ENCODE measurements at places on chromosomes 7 and 10.

GRCh38 chr10:103458720-103459119, at the start of gene CALHM1:
Gene CALHM1, minus strand, starts transcription at chr10:103458900. Its CDS starts 149 bp downstream, at chr10:103458751.
- no peak for DNase-seq

DNA sequence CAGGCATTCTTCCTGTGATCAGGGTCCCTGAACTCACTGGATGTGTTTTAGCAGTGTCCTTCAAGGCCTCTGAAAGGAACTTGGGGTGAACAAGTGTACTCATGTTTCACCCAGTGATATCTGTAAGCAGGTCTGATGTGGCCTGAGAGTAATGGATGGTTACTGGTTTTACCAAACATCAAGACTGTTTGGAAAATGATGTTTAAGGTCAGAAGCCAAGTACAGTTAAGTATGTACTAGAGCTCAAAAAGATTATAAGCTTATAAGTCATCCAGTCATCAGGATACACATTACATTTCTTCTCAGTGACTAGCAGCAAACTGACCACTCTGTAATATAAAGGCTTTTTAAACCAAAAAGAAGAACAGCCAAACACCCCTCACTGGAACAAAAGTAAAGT, 79.8 kb upstream of the PTN start:
- no peak for DNase-seq

GRCh38 chr7:29562307-29562706, 1.3 kb upstream of the PRR15 start:
- DNase-seq, result no peak

GRCh38 chr10:22980822-22981221, 53.0 kb downstream of the ARMC3 start:
- no peak for DNase-seq

DNA sequence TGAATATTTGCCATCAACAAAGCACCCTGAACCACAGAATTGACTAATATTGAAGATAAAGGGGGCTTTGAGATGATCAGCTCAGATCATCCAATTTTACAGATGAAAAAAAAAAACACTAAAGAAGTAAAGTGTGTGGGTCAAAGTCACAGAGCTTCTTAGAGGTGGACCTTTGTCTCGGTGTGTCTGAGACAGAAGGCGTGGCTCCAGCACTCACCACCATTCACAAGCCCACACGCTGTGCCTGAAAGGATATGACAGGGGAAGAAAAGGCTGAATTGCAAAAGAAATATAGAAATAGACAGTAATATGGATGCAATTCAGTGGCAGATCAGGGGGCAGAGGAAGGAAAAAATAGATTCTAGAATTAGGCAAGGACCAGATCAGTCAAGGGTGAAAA, 114.9 kb upstream of the PLXNA4 start:
- no peak for DNase-seq

- DNase-seq, result no peak
These were observed 14.5 kb upstream of the ZNF273 start for GRCh38 chr7:64888561-64888900.

DNA sequence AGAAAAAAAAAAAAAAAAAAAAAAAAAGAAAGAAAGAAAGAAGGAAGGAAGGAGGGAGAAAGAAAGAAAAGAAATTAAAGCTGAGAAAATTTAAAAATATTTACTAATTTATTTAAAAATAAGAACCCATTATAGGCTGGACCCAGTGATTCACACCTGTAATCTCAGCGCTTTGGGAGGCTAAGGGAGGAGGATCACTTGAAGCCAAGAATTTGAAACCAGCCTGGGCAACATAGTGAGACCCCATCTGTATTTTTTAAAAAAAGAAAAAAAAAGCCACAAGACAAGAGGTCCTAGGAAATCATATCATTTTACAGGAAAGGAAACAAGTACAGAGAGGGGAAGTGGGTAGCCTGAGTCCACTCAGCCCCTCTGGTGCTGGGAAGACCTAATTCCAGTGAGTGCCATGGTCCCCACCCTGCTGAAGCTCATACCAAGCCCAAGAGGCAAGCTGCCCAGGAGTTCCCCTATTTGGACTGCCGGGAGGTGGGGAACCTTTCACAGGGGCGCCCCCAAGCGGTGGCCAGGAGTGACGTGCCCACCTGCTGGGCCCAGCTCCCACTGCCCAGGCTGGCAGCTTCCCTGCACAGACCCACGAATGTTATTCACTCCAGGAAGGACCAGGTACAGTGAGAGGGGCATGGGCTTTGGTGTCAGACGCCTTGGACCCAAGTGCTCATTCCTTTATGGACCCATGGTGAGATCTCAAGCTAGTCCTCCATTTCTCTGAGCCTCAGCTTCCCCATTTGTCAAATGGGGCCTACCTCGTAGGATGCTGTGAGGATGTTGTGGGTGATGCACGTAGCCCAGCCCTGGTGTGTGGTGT, 133.6 kb downstream of the ZMIZ1 start:
- DNase-seq, result no peak

GRCh38 chr10:72688208-72688651, 3.7 kb upstream of the MCU start:
- no peak for DNase-seq

DNA sequence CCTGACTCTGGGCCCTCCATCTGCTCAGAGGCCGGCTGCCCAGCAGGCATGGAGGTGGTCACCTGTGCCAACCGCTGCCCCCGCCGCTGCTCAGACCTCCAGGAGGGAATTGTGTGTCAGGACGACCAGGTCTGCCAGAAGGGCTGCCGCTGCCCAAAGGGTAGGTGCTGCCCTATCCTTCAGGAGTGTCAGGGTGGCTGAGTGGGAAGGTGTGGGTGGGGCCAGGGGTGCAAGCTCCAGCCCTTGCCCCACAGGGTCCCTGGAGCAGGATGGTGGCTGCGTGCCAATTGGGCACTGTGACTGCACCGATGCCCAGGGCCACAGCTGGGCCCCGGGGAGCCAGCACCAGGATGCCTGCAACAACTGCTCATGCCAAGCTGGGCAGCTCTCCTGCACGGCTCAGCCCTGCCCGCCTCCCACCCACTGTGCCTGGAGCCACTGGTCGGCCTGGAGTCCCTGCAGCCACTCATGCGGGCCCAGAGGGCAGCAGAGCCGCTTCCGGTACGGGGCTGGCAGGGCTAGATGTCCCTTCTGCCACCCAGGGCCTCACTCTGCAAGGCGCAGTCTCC, 17.5 kb upstream of the ZNF862 start:
- no peak for DNase-seq

DNA sequence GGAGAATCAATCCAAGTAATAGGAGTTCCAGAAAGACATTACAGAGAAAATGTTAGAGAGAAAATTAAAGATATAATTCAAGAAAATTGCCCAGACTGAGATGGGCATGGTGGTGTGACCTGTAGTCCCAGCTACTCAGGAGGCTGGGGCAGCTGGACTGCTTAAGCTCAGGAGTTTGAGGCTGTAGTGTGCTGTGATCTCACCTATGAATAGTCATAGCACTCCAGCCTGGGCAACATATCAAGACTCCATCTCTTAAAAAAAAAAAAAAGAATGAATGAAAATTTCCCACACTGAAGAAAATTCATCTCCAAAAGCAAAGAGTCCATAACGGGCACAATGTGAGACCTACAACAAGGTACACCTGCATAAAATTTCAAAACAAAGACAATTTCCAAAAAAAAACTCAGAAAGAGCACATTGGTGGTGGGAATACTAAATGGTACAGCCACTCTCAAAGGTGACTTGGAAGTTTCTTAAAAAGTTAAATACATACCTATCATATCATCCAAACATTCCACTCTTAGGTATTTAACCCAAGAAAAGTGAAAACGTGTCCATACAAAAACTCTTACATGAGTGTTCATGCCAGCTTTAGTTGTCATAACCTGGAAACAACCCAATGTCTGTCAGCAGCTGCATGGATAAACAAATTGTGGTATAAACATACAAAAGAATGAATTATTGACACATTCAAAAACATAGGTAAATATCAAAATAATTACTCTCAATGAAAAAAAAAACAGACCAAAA, 6.9 kb upstream of the RGS10 start:
- no peak for DNase-seq

DNA sequence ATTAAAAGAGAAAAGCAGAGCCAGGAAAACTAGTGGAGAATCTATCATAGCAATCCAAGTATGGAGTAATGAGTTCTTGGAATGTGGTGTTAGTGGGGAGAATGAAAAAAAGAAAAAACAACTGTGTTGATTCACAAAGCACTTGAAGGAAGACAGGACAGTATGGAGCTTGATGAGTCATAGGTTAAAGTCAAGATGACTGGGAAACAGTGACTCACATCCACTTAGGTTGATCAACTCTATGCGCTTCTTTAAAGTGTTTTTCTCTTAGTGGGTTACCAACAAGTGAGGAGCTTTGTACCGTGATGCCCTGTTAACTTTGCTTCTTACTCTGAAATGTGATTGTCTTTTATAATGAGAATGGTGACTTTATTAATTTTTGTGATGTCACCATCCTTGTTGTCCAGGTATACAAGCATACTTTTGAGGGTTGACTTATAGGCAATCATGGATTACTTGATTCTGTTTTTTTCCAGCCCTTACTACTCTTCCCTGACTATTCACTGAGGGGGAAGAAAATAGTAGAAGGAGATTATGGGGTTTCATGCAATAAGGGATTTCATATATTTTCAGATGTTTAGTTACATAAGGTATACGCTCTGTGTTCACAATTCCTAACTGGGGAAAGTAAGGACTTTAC, 32.1 kb upstream of the MDFIC start:
- DNase-seq, result no peak

DNA sequence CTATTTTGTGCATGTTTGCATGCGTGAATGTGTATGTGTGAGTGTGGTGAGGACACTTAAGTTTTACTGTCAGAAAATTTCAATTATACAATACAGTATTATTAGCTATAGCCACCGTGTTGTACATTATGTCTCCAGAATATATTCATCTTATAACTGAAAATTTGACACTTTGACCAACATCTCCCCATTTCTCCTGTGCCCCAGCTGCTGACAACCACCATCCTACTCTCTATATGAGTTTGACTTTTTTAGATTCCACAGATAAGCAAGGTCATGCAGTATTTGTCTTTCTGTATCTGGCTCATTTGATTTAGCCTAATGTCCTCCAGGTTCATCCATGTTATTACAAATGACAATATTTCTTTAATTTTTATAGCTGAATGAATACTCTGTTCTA, 195.0 kb downstream of the GPR37 start:
- DNase-seq, result no peak

- DNase-seq, result no peak
These were observed 21.7 kb upstream of the KMT2E start for GRCh38 chr7:104992306-104992705.

- DNase-seq, result no peak
These were observed 124.2 kb downstream of the GNAT3 start for GRCh38 chr7:80387634-80388193.

DNA sequence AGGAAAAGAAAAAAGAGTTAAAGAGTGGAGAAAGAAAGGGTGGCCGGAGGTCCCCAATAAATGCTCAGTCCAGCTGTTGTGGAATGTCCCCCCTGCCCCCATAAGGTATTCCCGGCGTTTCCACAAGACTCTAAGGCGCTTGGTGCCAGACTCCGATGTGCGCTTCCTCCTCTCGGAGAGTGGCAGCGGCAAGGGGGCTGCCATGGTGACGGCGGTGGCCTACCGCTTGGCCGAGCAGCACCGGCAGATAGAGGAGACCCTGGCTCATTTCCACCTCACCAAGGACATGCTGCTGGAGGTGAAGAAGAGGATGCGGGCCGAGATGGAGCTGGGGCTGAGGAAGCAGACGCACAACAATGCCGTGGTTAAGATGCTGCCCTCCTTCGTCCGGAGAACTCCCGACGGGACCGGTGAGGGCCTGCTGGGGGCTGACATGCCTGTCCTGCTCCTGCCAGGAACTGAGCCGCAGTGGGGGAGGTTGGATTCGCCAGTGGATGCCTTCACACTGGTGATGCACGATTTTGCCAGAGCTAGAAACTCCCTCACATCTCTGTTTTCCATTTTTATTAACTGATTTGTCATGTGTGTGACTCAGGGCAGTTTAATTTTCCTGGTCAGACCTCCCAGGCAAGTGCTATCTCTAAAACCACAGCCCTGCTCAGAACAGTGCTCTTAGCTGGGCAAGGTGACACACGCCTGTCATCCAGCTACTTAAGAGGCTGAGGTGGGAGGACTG, 34.2 kb downstream of the TACR2 start:
- no peak for DNase-seq

- no peak for DNase-seq
These were observed 262.6 kb upstream of the CXCL12 start for GRCh38 chr10:44647473-44647872.

DNA sequence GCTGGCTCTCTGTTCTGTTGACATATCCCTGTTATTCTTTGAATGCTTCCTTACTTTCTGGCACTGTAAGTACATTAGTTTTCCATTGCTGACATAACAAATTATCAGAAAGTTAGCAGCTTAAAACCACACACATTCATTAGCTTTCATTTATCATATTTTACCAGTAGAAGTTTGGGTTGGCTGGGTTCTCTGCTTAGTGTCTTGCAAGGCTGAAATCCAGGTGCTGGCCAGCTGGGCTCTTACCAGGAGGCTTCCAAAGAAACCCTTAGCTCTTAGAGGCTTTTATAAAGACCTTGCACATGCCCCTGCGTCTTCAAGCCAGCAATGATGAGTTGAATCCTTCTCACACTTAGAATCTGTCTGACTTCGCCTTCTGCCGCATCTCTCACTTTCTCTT, 160.6 kb downstream of the MLLT10 start:
- no peak for DNase-seq

GRCh38 chr10:117137031-117137910, 799 bp downstream of the VAX1 start:
- no peak for DNase-seq

GRCh38 chr10:77024461-77024860, 613.1 kb downstream of the KCNMA1 start:
- no peak for DNase-seq

DNA sequence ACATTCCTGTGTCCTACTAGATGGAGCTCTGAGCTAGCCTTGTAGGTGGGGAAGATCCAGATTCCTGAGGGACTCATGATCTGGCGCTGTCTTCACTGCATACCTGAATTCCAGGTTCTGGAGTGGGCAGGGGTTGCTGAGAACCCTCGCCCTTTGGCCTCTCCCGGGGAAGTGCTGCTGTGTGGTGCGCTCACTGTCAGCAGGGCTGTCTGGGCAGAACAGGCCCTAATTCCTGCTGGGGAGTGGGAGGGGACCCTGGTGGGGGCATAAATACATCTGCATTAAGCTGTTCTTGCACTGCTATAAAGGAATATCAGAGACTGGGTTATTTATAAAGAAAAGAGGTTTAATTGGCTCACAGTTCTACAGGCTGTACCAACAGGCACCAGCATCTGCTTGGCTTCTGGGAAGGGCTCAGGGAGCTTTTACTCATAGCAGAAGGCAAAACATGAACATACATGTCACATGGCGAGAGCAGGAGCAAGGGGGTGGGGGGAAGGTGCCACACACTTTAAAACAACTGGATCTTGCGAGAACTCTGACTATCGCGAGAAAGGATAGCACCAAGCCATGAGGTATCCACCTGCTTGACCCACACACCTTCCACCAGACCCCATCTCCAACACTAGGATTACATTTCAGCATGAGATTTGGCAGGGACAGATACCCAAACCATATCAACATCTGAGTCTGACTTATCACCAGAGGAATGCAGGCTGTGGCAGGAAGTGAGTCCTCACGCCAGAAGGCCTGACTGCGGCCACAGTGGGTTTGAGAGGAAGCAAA, 115.0 kb downstream of the ADCY1 start:
- DNase-seq, result no peak
